ENCODE measurements at places on chromosomes 3 and 15.

- DNase-seq, result no peak
Measured at GRCh38 chr15:28987337-28987736, 101.6 kb downstream of the APBA2 start.

DNA sequence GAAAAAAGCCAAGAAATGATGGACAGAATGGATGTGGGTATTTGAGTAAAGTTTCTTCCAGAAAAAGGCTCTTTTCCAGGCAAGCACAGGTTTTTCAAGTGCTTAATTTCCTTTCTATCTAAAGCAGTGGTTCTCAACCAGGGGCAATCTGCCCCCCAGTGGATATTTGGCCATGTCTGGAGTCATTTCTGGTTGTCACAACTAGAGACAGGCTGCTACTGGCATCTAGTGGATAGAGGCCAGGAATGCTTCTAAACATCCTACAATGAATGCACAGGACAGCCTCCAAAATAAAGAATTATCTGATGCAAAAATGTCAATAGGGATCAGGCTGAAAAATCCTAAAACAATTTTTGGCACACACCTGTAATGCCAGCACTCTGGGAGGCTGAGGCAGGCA lies 23.9 kb downstream of the SEC22C start:
- no peak for DNase-seq

GRCh38 chr3:22536541-22536940 lies 666.6 kb upstream of the UBE2E2 start:
- no peak for DNase-seq

DNA sequence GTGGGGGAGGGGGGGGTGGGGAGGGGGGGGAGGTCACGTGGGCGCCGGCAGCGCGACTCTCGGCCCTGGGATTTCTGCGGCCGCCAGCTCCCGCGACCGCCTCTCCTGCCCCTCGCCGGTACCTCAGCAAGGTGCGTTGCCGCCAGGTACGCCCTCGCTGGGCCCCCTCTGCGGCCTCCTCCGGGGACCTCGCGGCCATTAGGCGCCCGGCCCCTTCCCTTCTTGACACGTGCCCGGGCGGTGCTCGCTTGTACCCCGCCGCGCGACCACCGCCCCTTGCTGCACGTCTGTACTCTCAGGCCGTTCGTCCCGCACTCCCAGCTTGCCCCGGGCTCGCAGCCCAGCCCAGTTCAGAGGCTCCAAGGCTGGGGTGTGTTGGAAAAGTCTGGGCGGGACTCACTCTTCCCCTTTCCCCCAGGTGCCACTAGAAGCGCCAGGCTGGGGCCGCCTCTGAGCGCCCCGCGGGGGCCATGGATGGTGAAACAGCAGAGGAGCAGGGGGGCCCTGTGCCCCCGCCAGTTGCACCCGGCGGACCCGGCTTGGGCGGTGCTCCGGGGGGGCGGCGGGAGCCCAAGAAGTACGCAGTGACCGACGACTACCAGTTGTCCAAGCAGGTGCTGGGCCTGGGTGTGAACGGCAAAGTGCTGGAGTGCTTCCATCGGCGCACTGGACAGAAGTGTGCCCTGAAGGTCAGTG lies at the start of gene MAPKAPK3:
Gene MAPKAPK3, plus strand, starts transcription at position 56 of the 696 bp plus-strand sequence. Its CDS starts 415 bp downstream, at position 471.
- no peak for DNase-seq

GRCh38 chr15:57003418-57003817 lies 85.0 kb downstream of the TCF12 start:
- DNase-seq, result no peak

DNA sequence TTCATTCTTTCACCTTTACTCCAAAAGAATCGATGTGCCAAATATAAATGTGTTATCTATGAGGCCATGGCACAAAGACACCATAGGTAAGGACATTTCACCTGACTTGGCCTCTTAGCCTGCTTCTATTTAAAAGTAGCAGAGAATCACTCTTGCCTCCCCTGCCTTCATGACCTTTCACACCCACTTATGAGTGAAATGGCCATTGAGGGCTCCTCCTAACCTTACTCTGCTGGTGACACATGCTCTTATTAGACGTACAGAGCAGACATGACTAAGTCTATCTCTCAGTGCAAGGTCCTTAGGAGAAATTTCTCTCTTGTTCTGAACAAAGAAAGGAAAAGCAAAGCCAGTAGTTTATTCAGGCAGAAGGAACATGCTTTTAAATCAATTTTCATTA lies 150.7 kb downstream of the LRTM1 start:
- DNase-seq, result no peak

- no peak for DNase-seq
Measured at GRCh38 chr3:46930945-46931403, 45.6 kb downstream of the CCDC12 start.

- DNase-seq, result no peak
Measured at GRCh38 chr3:87272718-87273341, 3.6 kb downstream of the POU1F1 start.

GRCh38 chr3:189903562-189904250 lies 217.0 kb downstream of the P3H2 start:
- no peak for DNase-seq

- no peak for DNase-seq
Measured at GRCh38 chr3:105327662-105328337, 38.9 kb upstream of the ALCAM start.

GRCh38 chr3:38129058-38129457 lies 7.9 kb downstream of the ACAA1 start:
- no peak for DNase-seq

DNA sequence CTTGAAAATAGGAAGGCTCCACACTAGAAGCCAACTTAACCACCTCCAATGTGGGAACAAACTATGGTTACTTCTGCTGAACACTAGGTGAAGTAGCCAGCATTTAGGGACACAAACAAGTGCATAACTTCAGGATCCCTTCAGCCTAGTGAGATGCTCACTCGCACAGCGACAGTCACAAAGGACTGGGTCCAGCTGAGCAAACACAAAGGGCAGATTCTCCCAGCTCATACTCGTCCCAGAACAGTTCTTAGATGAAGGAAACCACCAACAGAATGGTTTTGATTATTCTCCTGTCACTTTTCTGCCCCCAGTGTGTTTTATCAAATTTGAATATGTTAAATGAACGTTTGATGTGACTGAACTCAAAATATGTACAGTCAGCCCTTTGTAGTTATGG lies 201.6 kb downstream of the KCNAB1 start:
- DNase-seq, result no peak

DNA sequence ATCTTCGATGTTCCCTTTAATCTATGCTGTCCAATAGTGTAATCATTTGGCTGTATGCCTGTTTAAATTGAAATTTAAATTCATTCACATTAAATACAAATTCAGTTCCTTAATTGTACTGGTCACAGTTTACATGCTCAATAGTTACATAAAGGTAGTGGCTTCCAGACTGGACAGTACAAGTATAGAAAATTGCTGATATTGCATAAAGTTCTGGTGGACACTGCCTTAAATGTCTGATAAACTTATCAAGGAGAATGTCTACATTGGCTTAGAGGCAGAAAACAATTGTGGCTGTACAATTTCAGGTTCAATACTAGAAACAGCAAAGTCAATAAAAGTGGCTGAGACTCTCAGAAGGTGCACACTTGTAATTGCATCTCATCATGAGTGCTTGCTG lies 365.2 kb downstream of the RBMS3 start:
- no peak for DNase-seq

DNA sequence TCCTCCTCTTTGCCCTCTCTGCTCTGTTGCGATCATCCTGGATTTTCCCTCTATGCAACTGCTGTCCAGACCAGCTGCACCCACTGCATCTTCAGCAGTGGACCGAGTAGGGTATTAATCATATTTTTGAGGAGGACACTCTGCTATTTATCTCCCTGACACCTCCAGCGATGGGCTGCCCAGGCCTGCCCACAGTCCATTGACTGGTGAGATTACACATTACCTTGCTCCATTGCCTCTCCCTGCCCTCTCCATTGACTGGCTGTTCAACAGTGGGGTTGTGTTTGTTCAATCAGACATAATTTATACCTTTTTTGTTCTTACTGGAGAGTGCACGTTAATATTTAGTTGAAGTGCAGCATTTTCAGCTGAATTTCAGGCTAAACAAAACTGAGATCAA lies 559.3 kb upstream of the ARRDC4 start:
- no peak for DNase-seq

DNA sequence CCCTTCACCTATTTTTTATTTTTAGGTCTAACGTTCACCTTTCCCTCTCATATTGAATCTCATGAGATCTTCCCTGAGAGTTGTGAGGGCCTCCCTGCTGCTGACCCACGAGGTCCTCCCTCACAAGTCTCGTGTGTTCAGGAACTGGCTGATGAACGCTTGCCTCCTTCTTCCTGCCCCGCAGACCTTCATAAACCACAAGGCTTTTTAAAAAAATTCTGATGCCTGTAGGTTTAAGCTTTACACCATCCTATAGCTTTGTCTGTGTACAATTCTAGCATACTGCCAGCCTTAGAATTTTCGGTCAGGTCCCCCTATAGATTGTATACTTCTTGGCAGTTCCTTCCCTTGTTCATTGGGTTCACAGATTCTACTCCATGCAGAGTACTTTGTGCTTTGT lies 50.5 kb downstream of the CHST2 start:
- no peak for DNase-seq

DNA sequence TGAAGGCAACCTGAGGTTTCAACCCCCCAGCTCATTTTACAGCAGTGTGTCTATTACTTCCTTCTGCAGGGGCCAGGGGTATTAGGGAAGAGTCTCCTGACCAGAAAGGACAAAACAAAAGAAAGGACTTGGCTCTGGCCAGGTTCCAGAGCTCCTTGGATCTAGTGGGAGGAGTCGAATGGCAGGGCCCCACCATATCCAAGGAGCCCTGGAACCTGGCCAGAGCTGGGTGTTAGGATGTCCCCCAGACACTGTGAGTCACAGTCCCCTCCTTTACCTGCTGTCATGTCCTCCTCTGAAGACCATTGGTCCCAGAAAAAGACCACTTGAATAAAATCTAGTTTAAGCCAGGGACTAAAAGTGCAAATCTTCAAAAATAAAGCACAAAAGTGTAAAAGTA lies 113.2 kb downstream of the EEFSEC start:
- no peak for DNase-seq

DNA sequence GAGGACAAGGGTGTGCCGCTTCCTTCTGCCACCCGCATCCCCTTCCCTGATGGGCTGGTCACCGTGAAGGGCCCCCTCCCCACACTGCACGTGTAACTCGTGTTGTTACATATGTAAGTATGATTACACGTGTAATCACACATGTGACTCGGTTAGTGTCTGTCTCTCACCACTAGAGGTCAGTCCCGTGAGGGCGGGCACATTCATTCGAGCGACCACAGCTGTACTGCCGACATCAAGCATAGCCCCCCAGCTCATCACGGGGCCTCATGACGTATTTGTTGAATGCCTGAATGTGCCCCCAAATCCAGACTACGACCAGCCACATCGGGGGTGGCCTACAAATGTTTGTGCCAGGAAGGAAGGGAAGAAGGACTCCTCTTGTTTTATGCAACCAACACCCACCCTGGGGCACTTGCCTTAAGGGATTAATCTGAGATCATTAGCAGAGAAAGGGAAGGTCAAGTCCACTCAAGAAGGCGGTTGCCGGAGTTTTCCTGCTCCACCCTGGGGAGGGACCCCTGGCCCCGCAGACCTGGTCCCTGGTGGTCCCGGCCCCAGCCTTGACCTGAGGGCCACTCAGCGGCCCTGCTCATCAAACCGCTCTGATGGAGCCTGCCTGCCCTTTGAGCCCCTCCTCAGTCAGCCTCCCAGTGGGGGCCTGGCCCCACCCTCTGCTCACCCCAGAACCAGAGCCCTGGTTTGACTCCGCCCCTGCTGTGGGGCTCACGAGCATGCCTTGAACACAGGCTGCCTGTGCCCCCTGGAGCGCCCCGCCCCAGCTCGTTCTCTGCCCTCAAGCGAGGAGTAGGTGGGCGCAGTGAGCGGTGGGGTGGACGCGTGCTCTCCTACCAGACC lies 52.8 kb downstream of the RGMA start:
- no peak for DNase-seq

DNA sequence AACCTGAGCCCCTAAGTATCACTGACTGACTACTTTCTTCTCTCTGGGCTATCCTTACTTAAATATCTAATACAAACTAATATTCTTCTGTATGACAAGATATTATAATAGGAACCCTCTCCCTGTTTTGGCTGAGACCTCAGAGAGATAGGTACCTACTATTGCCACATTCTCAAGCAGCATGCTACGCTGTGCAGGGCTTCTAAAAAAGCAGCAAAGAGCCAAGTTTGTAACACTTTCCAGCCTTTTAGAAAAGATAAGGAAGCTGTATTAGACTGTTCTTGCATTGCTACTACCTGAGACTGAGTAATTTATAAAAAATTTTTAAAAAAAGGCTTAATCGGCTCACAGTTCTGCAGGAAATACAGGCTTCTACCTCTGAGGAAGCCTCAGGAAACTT lies 126.8 kb upstream of the ABI3BP start:
- no peak for DNase-seq

- DNase-seq, result no peak
Measured at GRCh38 chr15:49723981-49724380, 103.1 kb downstream of the DTWD1 start.

DNA sequence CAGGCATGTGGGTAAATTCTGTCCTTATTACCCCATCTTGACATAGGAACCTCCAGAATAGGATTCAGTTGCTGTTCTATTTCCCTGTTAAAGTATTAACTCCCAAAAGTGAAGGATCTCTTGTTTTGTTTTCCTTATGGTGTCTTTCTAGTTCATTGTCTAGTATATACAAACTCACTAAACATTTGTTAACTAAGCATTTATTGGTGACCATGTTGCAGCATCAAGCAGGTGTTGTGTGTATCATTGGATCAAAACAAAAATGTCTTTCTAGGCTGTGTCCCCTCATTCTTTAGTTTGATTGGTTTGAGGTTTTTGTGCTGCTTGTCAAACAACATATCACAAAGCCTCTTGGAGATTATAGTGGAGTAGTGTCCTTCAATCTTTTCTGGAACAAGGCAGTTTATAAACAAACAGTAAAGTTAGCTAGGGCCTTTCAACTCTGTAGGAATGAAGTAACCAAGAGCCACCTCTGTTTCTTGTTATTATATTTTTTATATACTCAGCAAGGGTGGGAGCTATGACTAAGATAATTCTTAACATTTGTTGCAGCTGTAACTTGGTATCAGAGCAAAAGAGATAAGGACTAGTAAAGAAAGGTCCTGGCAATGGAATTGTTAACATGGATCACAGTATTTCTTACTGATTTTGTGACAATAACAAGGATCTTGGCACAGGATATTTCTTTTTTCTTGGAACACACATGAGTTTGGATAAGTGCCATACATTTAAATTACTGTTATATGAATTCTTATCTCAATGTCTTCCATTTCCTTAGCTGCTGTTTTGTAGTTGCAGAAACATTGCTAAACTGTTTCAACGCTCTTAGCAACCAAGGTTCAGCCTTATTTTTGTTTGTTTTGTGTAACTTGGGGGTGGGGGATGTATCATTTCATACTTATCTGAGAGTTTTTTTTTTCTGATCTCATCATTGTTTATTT lies 49.3 kb downstream of the TMOD3 start:
- peak; percentile 34 for DNase-seq

All from right renal pelvis (tissue), 4 donors.